ENCODE measurements at places on chromosomes 3 and 15. TPM values are rescaled to one million over a fixed set of nuclear protein-coding genes. Genes with fewer than 3 reads are reported as not detected.

EOMES gene
- 1.3 TPM for total RNA-seq

AHSG gene
- not detected for total RNA-seq

OCA2 gene
- 0.12 TPM for total RNA-seq

ZKSCAN7 gene
- total RNA-seq = not detected

IFT57 gene
- 41.5 TPM for total RNA-seq

SNTN gene
- total RNA-seq = not detected

FBXO40 gene
- total RNA-seq = not detected

C3orf20 gene
- total RNA-seq = 0.05 TPM

AGTR1 gene
- total RNA-seq = 0.40 TPM

NPAP1 gene
- not detected for total RNA-seq

C3orf49 gene
- not detected for total RNA-seq

SEMA3G gene
- total RNA-seq = 0.31 TPM

FAM107A gene
- not detected for total RNA-seq

C3orf85 gene
- total RNA-seq = not detected

NIPA2 gene
- 115 TPM for total RNA-seq

BNC1 gene
- total RNA-seq = 0.47 TPM

SLC2A2 gene
- total RNA-seq = not detected

PLA2G4D gene
- not detected for total RNA-seq

OR5K2 gene
- not detected for total RNA-seq

DUOXA1 gene
- total RNA-seq = 0.14 TPM

FBXW12 gene
- not detected for total RNA-seq

CLSTN2 gene
- total RNA-seq = 0.05 TPM

ALG1L2 gene
- total RNA-seq = not detected

ERC2 gene
- total RNA-seq = 0.25 TPM

GOLGA6D gene
- 0.03 TPM for total RNA-seq

CILP gene
- 0.09 TPM for total RNA-seq

PIK3R4 gene
- 23.1 TPM for total RNA-seq

RCCD1 gene
- total RNA-seq = 40.1 TPM

C3orf18 gene
- 2.5 TPM for total RNA-seq

TTC21A gene
- 1.9 TPM for total RNA-seq

AGBL1 gene
- total RNA-seq = not detected

NANOGP8 gene
- total RNA-seq = not detected

CLRN1 gene
- not detected for total RNA-seq

CYP1A2 gene
- total RNA-seq = not detected

CASR gene
- total RNA-seq = not detected

TRANK1 gene
- total RNA-seq = 2.6 TPM

SOX14 gene
- total RNA-seq = not detected

GPR87 gene
- 1.7 TPM for total RNA-seq

STRIT1 gene
- total RNA-seq = not detected

CCDC54 gene
- total RNA-seq = not detected

CLDN16 gene
- not detected for total RNA-seq
